ENCODE measurements at places on chromosomes 13 and 19.

DNA sequence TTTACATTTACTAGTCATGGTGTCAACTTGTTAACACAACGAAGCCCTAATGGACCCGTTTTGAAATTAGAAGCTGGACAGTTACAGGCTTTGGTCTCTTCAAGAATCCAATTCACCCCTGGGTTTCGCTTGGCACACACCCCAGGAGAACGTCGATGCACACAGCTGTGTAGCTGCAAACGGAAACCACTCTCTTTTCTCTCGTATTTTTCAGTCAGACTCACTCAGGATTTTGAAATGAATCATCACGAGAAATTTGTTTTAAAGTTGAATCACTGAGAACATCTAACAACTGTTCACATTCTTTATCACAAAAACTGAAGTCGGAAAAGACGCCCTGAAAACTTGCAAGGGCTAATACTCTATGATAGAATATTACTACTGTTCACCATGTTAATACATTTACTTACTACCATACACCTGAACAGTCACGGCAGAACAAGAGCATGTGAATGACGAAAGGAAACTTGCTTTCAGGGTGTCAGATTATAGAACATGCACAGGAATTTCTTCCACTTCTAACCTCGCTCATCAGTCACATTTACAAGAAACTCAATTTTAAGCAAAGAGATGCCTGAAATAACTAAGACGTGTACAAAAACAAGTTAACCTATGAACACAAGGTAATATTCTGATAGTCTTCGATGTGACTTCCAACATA is 4.7 kb downstream of the PNMA8A start:
- no peaks in the 10 kb centered on the region for H3K27me3 ChIP-seq
- peak overlapping the region; percentile 11 for H3K27ac ChIP-seq
- DNase-seq: no peak

- no peak overlapping the region for H3K4me3 ChIP-seq
- no peaks in the 10 kb centered on the region for H3K36me3 ChIP-seq
- no peaks in the 10 kb centered on the region for H3K4me1 ChIP-seq
Measured at GRCh38 chr13:112330479-112331381, 45.4 kb upstream of the SPACA7 start.

DNA sequence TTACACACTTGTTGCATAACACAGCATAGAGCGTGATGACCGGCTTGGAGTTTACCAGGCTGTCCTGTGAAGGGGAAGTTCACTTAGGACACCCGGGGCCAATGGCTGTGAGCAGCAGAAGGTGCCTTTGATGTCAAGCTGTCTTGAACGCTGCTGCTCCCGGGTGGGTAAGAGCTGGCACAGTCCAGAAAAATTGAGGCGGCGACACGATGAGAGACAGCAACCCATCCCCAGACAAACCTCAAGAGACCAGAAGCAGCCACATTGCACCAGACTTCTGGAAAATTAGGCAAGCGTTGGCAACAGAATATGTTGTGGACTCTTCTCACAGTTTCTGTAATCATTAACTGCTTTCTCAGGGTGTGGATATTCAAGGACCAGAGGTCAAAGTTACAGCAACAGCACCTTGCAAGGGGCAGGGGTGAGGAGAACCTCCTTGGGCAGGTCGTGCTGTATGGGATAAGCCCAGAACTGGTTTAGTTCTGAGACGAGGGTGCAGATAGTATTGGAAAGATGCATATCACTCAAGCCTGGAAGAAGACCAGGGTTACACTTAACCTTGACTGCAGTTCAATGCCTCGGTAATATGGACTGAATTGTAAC is 10.1 kb downstream of the NFILZ start:
- no peaks in the 10 kb centered on the region for H3K36me3 ChIP-seq
- H3K4me1 ChIP-seq: no peaks in the 10 kb centered on the region
- peak; percentile 46 for DNase-seq

DNA sequence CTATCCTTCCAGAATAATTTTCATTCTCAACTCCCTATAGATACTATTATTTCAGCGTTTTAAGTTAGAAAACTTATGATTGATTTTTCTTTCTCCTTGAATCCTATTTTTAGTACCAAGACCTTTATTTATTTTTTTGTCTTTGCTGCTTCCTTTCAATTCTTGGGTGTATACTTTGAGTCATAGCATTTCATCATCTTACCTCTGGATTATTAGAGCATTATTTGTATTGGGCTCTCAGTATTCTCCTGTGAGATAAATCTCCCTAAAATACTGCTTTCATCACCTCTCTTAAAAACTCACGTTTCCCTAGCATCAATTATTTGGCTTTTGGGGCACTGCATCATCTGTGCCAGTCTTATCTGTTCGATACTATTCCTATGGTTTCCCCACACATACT is 222.8 kb downstream of the POSTN start:
- no peak overlapping the region for H3K4me3 ChIP-seq
- no peaks in the 10 kb centered on the region for H3K27me3 ChIP-seq
- H3K27ac ChIP-seq: no peak overlapping the region
- no peaks in the 10 kb centered on the region for H3K4me1 ChIP-seq
- H3K36me3 ChIP-seq: no peaks in the 10 kb centered on the region

DNA sequence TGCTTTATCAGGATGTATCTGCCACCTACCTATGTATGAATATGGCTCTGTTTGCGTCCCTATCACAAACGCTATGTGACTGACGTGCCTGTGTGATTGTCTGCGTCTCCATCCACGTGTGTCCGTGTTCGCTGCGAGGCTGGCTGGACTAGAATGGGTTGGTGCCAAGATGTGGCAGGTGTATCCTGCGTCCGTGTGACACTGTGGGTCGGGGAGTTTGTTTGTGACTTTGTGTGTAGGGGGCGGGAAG is 6.7 kb upstream of the HOOK2 start:
- no peaks in the 10 kb centered on the region for H3K36me3 ChIP-seq
- peaks cover 68% of the 10 kb centered on the region for H3K4me1 ChIP-seq
- DNase-seq: no peak

- no peak overlapping the region for H3K4me3 ChIP-seq
- no peak for DNase-seq
- H3K36me3 ChIP-seq: no peaks in the 10 kb centered on the region
- no peak overlapping the region for H3K27ac ChIP-seq
Measured at GRCh38 chr13:110641055-110642015, 26.0 kb downstream of the NAXD start.

- peak overlapping the region; percentile 46 for H3K4me3 ChIP-seq
- peak; percentile 81 for DNase-seq
- H3K27me3 ChIP-seq: no peaks in the 10 kb centered on the region
- peaks cover 36% of the 10 kb centered on the region for H3K4me1 ChIP-seq
- H3K36me3 ChIP-seq: no peaks in the 10 kb centered on the region
- H3K27ac ChIP-seq: peak overlapping the region; percentile 99
Measured at GRCh38 chr19:51365211-51365964, 800 bp downstream of the ETFB start.

DNA sequence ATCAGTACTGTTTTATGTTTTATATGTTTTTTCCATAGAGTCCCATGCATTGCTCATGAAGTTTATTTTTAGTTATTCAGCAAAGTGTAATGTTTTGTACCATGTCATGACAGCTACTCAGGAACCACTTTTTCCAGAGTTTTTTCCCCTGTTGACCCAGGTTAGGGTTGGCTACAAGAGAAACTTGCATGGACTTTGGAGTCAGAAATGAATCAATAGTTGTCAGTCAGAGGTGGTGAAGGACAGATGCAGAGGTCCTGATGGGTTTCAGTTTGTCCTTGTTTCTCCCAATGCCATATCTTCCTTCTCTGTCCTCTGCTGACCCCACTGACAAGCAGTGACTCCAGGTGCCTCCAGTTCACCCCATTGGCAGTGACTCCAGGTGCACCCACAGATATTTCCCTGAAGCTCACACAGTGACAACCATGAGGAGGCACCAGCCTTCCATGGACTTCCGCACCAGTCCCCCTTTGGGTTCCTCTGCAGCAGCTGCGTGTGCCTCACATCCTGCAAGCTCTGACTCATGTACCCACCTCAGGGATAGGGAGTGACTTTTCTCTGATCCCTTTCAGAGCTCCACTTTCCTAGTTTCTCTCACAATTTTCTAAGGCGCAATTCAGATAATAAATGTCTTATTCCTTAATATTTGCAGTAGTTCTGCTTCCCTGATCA is 92.1 kb downstream of the AKAP11 start:
- H3K4me3 ChIP-seq: no peak overlapping the region
- H3K27ac ChIP-seq: no peak overlapping the region
- no peaks in the 10 kb centered on the region for H3K36me3 ChIP-seq
- no peaks in the 10 kb centered on the region for H3K4me1 ChIP-seq

- H3K4me3 ChIP-seq: no peak overlapping the region
- no peak for DNase-seq
- H3K27ac ChIP-seq: no peak overlapping the region
- no peaks in the 10 kb centered on the region for H3K27me3 ChIP-seq
- no peaks in the 10 kb centered on the region for H3K36me3 ChIP-seq
- peaks cover 12% of the 10 kb centered on the region for H3K4me1 ChIP-seq
Measured at GRCh38 chr19:17325881-17326594, 8.6 kb downstream of the ANO8 start.

- H3K27ac ChIP-seq: no peak overlapping the region
- peaks cover 3% of the 10 kb centered on the region for H3K4me1 ChIP-seq
- no peaks in the 10 kb centered on the region for H3K27me3 ChIP-seq
- no peak for DNase-seq
- no peak overlapping the region for H3K4me3 ChIP-seq
Measured at GRCh38 chr13:106466691-106467426, 68.6 kb downstream of the EFNB2 start.

DNA sequence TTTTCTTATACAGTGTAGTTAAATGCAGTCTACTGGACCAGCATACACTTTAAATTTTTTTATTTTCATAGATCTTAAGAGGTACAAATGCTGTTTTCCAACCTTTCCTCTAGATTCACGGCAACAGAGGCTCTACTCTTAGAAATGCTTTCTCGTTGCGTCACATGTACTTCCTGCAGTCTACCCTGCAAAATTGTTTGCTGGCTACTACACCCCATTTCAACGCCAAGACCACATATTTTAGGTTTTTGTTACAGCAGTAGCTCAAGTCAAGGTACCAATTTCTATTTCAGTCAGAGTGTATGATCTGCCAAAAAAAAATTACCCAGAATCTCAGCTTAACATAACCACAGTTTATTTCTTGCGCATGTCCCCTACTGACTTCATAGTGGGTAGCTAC is 94.1 kb downstream of the TNFSF13B start:
- no peak overlapping the region for H3K27ac ChIP-seq
- DNase-seq: no peak
- H3K27me3 ChIP-seq: no peaks in the 10 kb centered on the region
- H3K4me1 ChIP-seq: no peaks in the 10 kb centered on the region

DNA sequence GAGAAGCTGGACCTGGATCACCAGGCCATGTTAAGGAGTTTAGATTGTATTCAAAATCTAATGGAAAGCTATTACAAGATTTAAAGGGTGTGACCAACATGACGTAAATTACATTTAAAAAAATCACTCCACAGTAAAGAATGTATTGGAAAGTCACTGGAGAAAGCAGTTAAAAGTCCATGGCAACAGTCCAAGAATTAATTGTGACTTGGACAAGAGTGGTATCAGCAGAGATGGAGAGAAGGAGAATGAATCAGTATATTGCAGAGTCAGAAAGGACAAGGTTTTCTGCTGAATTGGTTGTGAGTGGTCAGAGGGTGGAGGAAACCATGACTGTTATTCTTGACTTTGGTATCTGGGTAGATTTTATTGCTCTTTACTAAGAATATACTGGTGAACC is 535.1 kb upstream of the SLITRK1 start:
- no peak overlapping the region for H3K27ac ChIP-seq
- no peak for DNase-seq
- H3K27me3 ChIP-seq: no peaks in the 10 kb centered on the region
- no peaks in the 10 kb centered on the region for H3K36me3 ChIP-seq
- no peak overlapping the region for H3K4me3 ChIP-seq

DNA sequence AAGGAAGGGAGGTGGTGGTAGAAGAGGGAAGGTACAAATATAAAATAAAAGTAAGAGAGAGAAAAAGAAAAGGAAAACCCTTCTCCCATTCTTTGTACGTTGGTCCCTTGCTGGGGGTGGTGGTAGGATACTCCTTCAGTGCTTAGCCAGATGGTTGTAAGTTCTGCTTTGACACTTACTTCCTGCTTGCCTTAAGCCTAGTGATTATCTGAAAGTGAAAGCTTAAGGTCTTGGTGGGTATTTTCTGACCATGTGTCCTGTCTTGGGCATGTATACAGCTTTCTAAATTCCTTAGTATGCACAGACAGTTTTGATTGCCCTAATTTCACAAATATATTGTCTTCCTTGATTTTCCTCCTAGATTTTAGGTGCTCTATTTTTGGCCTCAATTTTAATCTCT is 314.8 kb downstream of the PCDH17 start:
- no peak overlapping the region for H3K4me3 ChIP-seq
- H3K36me3 ChIP-seq: no peaks in the 10 kb centered on the region
- DNase-seq: no peak

GRCh38 chr13:113968463-113969310 is 5.2 kb downstream of the C13orf46 start:
- no peak overlapping the region for H3K4me3 ChIP-seq
- H3K27me3 ChIP-seq: no peaks in the 10 kb centered on the region
- H3K27ac ChIP-seq: no peak overlapping the region
- no peaks in the 10 kb centered on the region for H3K4me1 ChIP-seq
- H3K36me3 ChIP-seq: no peaks in the 10 kb centered on the region
- DNase-seq: no peak

GRCh38 chr19:2164020-2164998 is 576 bp downstream of the DOT1L start:
- H3K4me3 ChIP-seq: peak overlapping the region; percentile 98
- DNase-seq: peak; percentile 57
- peaks cover 31% of the 10 kb centered on the region for H3K4me1 ChIP-seq
- H3K36me3 ChIP-seq: no peaks in the 10 kb centered on the region
- peak overlapping the region; percentile 98 for H3K27ac ChIP-seq
- H3K27me3 ChIP-seq: no peaks in the 10 kb centered on the region

DNA sequence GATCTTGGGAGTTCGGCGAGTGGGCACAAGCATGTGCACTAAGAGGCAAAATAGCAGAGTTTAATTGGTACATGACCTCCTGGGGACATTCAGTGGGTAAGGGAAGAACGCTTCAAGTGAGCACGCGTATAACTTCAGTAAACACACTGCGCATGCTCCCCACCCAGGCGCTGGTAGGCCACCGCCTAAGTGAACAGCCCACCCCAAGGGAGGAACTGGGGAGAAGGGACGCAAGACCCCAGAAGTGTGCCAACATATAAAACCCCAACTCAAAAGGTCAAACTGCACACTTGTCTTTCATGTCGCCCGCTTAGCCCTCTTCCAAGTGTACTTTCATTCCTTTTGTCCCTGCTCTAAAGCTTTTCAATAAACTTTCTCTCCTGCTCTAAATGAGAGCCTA is 10.5 kb upstream of the NTN5 start:
- H3K27me3 ChIP-seq: no peaks in the 10 kb centered on the region
- H3K4me1 ChIP-seq: peaks cover 20% of the 10 kb centered on the region
- H3K27ac ChIP-seq: no peak overlapping the region
- H3K36me3 ChIP-seq: no peaks in the 10 kb centered on the region
- H3K4me3 ChIP-seq: no peak overlapping the region

- peak overlapping the region; percentile 9 for H3K27ac ChIP-seq
- H3K27me3 ChIP-seq: no peaks in the 10 kb centered on the region
- no peak overlapping the region for H3K4me3 ChIP-seq
- DNase-seq: peak; percentile 29
- no peaks in the 10 kb centered on the region for H3K4me1 ChIP-seq
Measured at GRCh38 chr13:73870036-73870741, 264.0 kb downstream of the KLF12 start.

GRCh38 chr13:101424381-101425155 is 8.3 kb upstream of the NALCN start:
- DNase-seq: no peak
- no peaks in the 10 kb centered on the region for H3K36me3 ChIP-seq
- H3K27me3 ChIP-seq: no peaks in the 10 kb centered on the region

GRCh38 chr19:58545286-58546018 is 1.6 kb downstream of the TRIM28 start:
- H3K4me3 ChIP-seq: peak overlapping the region; percentile 97
- H3K27me3 ChIP-seq: no peaks in the 10 kb centered on the region
- peaks cover 22% of the 10 kb centered on the region for H3K4me1 ChIP-seq

Data from hepatocyte (in vitro differentiated cells).